CD4-positive, alpha-beta T cell treated with Interleukin-15 for 4 hours (primary cell): ENCODE measurements at places on chromosomes 12 and 14.

DNA sequence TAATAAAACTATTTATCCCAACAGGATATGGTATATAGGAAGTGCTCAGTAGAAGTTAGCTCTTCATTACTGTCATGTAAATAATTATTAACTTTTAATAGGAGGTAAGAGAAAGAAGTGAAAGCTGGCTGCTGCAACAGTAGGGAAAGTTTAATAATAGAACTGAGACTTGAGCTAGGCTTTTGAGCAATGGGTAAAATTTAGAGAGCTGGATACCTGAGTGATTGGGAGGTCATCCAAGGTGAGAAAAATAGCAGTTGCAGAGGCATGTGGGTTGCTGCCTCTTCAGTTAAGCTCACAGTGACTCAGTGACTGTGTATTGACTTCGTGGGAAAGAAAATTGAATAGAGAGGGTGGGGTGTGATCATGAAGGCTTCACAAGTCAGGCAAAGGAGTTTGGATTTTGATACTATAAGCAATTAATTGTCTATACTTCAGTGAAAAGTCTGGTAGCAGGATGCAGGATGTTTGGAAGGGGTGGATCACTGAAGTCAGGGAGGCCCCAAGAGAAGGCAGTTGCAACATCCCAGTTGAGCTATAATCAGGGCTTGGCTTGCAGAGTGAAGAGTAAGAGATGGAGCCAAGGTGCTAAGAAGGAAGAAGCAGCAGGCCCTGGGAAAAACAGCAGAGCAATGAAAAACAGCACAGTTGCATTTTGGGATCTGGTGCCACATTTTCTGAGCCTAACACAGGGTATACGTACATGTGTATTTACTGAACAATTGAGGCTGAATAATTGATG lies 172.0 kb upstream of the FRMD6 start:
- no peak for DNase-seq

DNA sequence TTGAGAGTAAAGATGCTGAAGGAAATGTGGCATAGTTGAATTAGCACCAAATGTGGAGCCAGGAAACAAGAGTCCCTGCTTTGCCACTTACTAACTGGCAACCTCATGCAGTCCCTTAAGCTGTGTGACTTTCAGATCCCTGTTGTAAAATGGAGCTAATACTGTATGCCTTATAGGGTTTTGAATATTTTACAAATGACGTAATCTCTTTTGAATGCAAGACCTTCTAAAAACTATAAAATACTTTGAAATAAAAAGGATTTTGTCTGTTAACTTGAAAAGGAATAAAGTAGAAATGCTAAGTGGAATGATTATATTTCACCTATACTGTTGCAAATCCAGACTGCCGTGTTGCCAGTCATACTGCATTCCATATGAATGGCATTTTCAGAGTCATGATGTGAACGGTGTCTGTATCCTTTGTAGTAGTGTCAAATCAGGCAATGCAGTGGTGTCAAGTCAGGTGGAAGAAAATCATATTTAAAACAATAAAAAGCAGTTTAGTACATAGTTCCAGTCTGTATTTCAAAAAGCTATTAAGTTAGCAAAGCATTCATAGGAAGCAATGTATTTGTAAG lies 21.3 kb downstream of the KCNA5 start:
- DNase-seq, result no peak

- no peak for DNase-seq
Measured at GRCh38 chr14:94394025-94394493, 5.7 kb upstream of the SERPINA1 start.

GRCh38 chr12:56803750-56804149 lies 40.6 kb downstream of the HSD17B6 start:
- no peak for DNase-seq

- no peak for DNase-seq
Measured at GRCh38 chr12:113894697-113895096, 71.4 kb downstream of the RBM19 start.

DNA sequence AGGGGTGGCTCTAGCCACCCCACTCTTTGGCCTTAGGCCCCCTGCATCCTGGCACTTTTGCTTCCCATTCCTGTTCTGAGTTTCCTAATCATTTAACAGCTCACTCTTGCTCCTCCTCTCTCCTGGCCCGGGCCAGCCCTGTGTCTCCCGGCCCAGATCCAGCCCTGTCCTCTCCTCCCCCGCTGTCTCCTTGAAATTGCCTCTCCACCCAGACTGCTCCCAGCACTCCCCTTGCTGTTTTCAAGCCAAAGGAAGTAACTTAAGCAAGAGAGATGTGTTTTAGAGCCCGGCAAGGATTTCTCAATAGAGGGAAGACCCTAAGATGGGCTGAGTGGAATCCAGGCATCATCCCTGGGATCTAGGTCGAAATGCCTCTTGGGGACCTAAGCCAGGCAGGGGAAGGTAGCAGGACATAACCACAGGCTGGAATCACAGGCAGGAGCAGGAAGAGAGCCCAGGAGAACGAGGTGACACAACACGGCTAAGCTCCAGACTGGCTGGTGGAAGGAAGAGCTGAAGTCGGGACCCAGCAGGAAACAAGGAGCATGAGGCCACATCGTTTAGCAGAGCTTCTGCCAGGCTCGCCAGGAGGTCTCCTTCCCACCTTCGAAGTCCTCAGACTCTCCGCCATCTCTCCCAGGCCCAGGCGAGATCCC lies 2.0 kb upstream of the LRP1-AS start:
- DNase-seq, result no peak

DNA sequence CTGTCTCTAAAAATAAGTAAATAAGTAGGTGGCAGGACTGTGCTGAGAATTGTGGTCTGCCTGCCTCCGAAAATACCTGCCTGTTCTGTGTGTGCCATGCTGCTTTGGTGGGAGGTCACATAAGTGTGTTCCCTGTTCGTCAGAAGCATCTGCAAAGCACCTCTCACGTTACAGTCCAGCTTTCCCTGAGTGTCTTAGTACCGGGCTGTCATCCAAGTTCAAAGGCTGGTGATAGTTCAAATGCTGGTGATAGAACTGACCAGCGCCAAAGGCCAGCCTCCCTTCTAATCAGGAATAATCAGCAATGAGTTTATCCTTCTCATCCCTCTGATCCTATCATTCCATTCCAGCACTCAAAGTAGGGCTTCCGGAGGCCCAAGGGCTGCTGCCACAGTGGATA lies 5.6 kb downstream of the CABP1 start:
- no peak for DNase-seq

DNA sequence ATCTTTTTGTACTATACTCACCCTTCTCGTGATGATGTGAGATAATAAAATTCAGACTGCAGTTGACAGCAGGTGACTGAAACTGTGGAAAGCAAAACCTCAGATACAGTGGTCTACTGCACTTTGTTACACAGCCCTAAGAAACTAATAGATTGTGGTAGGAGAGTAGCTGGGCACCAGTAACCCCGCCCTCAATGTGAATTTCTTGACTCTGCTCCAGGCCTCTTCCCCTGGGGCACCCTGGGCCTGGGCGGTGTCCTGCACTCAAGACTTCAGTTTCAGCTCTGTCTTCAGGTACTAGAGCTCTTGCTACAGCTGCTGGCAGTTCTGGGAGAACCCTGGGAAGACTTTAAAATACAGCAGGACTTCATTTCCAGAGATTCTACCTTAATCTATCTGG lies 197.6 kb upstream of the AVPR1A start:
- no peak for DNase-seq

GRCh38 chr14:64675312-64675711 lies 28.9 kb upstream of the PLEKHG3 start:
- no peak for DNase-seq

GRCh38 chr14:66140213-66140918 lies 345.8 kb upstream of the CCDC196 start:
- DNase-seq, result no peak

DNA sequence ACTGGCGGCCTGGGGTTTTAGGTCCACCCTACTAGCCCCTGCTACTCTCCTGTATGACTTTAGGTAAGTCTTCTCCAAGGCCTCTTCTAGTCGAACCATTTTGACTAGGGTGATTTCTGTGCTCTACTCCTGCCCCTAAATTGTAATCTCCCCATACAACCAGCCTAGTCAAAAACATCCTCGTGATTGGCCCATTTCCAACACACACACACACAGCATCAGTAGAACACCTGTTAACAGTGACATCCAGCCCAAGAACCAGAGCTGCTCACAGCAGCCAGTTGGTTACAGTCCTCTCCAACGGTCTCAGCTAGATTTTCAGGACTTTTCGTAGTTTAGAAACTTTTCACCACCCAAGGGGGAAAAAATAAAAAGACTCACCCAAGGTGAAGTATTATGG lies 30.9 kb downstream of the NT5DC3 start:
- DNase-seq, result no peak

DNA sequence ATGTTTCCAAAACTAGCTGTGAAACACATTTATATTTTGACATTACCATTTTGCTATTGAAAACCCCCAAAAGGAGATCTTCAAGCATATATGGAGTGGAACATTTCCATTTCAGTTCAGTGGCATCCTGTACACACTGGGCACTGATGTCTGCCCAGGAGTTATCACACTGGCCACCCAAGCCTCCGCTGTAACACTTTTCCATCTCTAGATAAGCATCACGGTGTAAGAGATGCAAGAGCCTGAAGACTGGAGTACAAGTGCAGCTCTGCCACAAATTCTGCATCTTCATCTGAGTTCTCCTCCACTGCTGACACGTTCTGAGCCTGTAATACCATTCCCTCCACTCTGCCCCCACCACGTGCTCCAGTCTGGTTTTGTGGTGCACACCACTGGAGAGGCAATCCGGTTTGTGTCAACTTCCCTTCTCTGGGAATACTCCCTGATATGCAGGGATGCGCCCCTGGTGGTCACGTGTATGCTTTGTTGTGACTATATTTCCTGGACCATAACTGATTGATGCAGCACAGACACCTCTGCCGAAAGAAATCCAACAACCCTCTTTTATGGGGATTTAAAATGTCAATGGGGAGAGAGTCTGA lies 12.7 kb downstream of the SPTLC2 start:
- no peak for DNase-seq

GRCh38 chr14:96902004-96902403 lies 104.8 kb downstream of the VRK1 start:
- no peak for DNase-seq

- DNase-seq, result no peak
Measured at GRCh38 chr12:120588371-120588770, 7.2 kb upstream of the POP5 start.

DNA sequence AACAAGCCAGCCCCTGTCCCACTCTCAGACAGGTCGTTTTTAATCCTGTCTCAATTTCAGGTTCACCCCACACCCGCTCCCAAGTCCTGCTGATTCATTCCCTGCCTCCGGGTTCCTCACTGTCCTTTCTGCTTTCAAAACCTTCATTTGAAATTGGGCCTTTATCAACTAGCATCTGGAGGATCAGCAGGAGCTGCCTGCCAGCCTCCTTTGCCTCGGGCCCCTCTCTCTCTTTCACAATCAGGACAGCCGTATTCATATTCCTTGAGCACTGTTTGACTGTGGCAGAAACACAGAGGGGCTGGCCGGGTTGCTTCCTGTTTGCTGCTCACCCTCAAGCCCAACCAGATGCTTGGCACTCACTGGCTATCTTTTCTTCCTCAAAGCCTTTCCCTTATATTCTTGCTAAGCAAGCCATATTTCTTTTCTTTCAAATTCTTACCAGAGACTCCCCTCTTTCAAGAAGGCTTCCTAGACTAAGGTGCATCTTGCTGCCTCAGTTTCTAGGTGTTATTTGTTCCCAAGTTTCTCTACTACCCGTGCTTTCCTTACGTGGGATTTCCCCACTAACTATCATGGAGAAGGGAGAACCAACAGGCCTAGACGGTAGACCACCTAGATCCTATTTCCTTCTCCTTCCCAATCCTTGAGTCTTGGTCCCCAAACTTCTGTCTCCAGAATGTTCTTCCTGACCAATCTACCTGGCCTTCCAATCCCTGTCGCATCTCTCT lies 3.0 kb downstream of the GALNT6 start:
- no peak for DNase-seq

DNA sequence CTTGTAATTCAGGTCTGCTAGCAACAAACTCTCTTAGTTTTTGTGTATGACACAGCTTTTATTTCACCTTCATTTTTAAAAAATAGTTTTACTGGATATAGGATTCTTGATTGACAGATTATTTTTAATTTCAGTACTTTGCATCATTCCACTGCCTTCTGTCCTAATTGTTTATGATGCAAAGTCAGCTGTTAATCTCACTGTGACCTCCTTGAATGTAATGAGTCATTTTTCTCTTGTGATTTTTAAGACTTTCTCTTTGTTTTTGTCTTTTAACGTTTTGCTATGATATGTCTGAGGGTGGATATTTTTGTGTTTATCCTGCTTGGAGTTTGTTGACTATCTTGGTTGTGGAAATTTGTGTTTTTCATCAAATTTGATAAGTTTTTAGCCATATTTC lies 126.3 kb upstream of the FBXO33 start:
- DNase-seq, result no peak
